GM23338 (cell line): ENCODE measurements at places on chromosomes 7 and 10.

DNA sequence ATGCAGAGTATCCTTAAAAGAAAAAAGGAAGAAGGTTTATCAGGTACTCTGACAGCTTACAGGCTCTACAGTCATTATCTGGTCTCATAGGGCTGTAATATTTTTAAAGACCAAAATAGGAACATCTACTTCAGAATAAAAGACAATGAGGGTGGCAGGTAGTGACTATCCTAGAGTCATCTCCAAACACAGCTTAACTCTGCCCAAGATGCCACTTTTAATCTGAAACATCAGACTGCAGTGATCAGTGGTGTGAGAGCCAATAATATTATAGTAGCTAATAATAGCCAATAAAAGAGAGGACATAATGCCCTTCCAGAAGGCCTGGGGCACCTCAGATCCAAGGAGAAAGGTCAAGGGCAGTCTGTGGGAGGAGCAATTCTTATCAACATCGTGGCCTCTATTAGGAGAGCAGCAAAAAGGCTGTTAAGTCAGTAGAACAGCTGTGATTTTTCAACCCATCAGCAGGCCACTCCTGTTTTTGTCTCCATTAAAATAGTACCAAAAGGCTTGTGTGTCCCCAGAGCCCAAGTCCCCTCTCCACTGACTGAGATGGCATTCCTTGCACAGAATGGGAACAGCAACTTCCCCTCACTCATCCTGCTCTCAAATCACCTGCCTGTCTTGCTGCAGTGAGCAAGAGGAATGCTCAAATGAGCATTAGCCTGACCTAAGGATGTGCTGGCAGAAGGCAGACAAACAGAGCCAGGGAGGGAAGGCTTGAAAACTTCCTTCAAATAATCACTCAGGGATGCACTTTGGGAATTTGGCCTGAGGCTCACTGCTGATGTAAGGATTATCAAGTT is 20.7 kb upstream of the SPOCK2 start:
- H3K27me3 ChIP-seq: no peaks in the 10 kb centered on the region
- H3K27ac ChIP-seq: no peak overlapping the region
- H3K4me1 ChIP-seq: no peaks in the 10 kb centered on the region
- DNase-seq: no peak
- no peaks in the 10 kb centered on the region for H3K36me3 ChIP-seq
- H3K4me3 ChIP-seq: no peak overlapping the region

- DNase-seq: no peak
- H3K27me3 ChIP-seq: no peaks in the 10 kb centered on the region
These were observed 5.8 kb downstream of the PSMA2 start for GRCh38 chr7:42926204-42926603.

DNA sequence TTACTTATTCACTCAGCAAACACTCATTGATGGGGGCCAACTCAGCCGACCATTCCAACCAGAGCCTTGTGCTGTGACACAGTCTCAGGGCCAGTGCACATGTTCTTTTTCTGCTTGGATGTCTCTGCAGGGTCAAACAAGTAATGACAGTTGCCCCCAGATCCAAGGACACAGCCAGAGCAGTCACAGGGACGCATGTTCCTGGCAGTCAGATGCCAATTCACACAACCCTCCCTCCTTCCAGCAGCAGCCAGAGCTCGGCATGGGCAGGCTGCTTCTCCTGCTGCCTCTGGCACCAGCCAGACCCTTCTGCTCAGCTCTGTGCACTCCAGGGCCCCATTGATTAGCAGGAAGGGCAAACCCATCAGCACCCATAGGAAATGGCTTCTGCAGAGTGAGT is 20.3 kb downstream of the DRGX start:
- H3K36me3 ChIP-seq: no peaks in the 10 kb centered on the region
- H3K27ac ChIP-seq: no peak overlapping the region
- H3K4me1 ChIP-seq: no peaks in the 10 kb centered on the region
- no peaks in the 10 kb centered on the region for H3K27me3 ChIP-seq

GRCh38 chr10:119101366-119102098 is 2.4 kb upstream of the DENND10 start:
- H3K27ac ChIP-seq: no peak overlapping the region
- no peak overlapping the region for H3K4me3 ChIP-seq
- H3K4me1 ChIP-seq: no peaks in the 10 kb centered on the region
- H3K36me3 ChIP-seq: no peaks in the 10 kb centered on the region
- no peaks in the 10 kb centered on the region for H3K27me3 ChIP-seq

DNA sequence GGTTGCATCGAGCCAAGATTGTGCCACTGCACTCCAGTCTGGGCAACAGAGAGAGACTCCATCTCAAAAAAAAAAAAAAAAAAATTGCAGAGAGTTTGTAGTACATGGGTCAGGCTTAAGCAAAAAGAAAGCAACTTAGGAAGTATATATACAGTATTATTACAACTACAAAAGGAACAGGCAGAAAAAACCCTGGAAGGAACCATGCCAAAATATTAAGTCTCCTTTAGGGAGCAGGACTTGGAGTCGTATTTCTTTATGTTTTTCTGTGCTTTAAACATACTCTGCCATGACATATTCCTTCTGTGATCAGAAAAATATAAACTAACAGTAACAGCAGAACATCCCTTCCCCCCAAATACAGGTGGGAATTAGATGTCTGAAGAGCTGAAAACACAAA is 144.4 kb downstream of the CUX1 start:
- H3K4me3 ChIP-seq: no peak overlapping the region
- peaks cover 9% of the 10 kb centered on the region for H3K4me1 ChIP-seq
- no peaks in the 10 kb centered on the region for H3K27me3 ChIP-seq
- H3K36me3 ChIP-seq: no peaks in the 10 kb centered on the region
- no peak for DNase-seq

- DNase-seq: no peak
- H3K27ac ChIP-seq: no peak overlapping the region
- H3K36me3 ChIP-seq: no peaks in the 10 kb centered on the region
- H3K27me3 ChIP-seq: no peaks in the 10 kb centered on the region
- no peaks in the 10 kb centered on the region for H3K4me1 ChIP-seq
- H3K4me3 ChIP-seq: no peak overlapping the region
These were observed 371.4 kb downstream of the DNAJB6 start for GRCh38 chr7:157707983-157708918.

DNA sequence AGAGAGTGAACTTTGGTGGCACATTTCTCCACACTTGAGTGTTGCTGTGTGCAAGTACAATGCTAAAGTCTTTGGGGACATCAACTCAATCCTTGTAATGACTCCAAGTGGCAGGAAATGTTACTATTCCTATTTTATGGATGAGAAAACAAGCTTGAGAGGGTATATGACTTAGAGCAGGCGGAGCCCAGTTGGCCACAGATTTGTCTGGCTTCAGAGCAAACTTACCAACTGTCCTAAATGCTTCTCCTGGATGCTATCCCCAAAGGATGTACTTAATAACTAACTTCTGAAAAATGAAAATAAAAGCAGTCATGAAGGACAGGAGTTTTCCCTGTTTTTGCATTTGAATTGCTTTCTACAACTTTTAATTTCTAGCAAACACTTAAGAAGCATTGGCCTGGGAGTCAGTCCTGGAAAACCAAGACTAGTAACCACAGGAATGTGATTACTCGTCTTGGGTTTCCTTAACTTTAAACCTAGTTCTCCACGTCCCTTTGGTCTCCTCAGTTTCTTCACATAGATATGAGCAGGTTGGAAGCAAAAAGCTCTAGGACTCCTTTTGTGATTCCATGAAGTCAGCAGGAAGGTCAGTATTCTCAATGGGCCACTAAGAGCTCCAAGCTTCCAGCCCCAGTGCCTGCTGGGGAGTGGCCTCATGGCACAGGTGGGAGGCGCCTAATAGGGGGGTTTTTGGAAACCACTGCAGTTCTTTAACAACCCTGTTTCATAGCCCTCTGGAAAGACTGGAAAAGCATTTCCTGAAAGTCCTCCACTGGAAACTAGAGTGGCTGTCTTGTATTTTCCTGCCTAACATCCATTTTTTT is 140.8 kb downstream of the GLCCI1 start:
- H3K27me3 ChIP-seq: no peaks in the 10 kb centered on the region
- no peak overlapping the region for H3K4me3 ChIP-seq
- DNase-seq: no peak
- H3K27ac ChIP-seq: no peak overlapping the region

- H3K4me1 ChIP-seq: peaks cover 6% of the 10 kb centered on the region; the same call in 1 of the 2 replicates
- no peaks in the 10 kb centered on the region for H3K27me3 ChIP-seq
- no peak overlapping the region for H3K27ac ChIP-seq
These were observed 3.9 kb downstream of the LSMEM1 start for GRCh38 chr7:112484671-112485167.

GRCh38 chr10:97726636-97727178 is 10.2 kb upstream of the ZFYVE27 start:
- no peaks in the 10 kb centered on the region for H3K36me3 ChIP-seq
- DNase-seq: peak; percentile 92
- H3K4me1 ChIP-seq: no peaks in the 10 kb centered on the region
- peak overlapping the region; percentile 17 for H3K4me3 ChIP-seq

DNA sequence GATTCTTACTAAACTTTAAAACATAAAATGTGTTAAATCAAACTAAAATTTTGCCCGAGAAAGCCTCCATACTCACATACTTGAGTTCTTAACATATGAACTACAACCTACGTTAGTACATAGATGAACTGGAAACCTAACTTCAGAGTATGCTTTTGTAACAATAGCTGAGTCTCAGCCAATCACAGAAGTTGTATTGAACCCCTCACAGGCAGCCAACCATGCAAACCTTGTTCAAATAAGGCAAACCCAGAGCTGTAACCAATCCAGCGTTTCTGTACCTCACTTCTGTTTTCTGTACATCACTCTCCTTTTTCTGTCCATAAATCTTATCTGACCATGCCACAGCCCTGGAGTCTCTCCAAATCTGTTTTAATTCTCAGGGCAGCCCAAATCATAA is 157.3 kb upstream of the COL1A2 start:
- H3K27me3 ChIP-seq: peaks cover 50% of the 10 kb centered on the region
- DNase-seq: no peak
- H3K4me1 ChIP-seq: 0 out of 2 replicates have a peak, but pooled peaks cover 3% of the 10 kb centered on the region
- H3K4me3 ChIP-seq: no peak overlapping the region
- H3K36me3 ChIP-seq: no peaks in the 10 kb centered on the region

GRCh38 chr10:1539216-1539615 is 198.1 kb downstream of the ADARB2 start:
- H3K4me1 ChIP-seq: no peaks in the 10 kb centered on the region
- no peaks in the 10 kb centered on the region for H3K27me3 ChIP-seq
- DNase-seq: no peak
- H3K36me3 ChIP-seq: no peaks in the 10 kb centered on the region

DNA sequence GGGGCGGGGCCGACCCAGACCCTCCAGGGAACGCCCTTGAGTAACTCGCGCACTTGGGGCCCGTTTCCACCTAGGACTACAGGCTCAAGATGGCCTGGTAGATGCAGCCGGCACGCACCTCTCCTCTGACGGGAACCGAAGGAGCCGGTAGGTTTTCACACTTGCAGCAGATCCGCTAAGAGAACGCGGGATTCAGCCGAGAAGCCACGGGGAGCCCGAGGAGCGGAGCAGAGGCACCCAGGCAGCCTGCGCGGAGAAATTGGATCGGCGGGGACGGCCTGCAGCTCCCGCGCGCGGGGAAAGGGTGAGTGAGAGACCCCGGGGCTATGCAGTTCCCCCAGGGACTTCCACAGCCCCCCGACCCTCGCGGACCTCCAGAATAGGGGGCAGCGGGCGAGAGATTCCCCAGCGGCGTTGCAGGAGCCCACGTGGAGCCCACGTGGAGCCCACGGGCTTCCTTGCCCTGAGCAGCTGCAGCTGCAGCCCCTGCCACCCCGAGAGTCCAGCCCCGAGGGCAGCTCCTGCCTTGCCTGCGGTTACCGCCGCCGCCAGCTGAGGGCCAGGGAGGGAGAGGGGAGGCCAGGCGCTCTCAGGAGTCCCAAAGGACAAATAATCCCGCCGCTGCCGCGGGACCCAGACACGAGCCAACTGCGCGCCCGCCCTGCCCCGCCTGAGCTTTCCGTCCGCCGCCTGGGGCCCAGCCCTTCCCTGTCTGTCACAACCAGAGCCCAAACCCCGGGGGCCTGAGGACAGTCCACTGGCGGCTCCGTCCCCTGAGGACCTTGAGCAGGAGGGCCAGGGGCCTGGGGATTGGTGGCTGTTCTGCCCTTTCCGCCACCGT is 13.1 kb downstream of the IFT22 start:
- peaks cover 57% of the 10 kb centered on the region for H3K36me3 ChIP-seq
- DNase-seq: peak; percentile 95
- H3K27ac ChIP-seq: peak overlapping the region; percentile 65
- peak overlapping the region; percentile 97 for H3K4me3 ChIP-seq
- no peaks in the 10 kb centered on the region for H3K27me3 ChIP-seq
- H3K4me1 ChIP-seq: peaks cover 42% of the 10 kb centered on the region

DNA sequence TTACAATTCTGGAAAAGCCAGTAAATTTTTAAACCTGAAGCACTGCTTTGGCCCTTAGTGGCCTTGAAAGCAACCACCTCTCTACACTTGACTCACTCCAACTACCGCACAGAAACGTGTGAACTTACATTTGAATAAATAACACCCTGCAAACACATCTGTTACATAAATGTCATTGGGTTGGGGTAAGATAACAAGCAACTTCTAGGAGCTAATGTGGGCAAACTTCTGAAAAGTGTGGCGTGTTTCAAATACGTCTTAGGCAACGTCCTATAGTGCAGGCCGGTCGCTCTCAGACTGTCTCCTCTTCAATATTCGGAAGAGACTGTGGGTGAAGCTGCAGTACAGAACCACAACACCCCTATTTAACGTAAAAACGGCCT is 474 bp downstream of the ORC5 start:
- DNase-seq: peak; percentile 4
- 0 out of 2 replicates have a peak overlapping the region, but pooled peaks have one; percentile 37 for H3K27ac ChIP-seq
- peaks cover 8% of the 10 kb centered on the region; the same call in 1 of the 2 replicates for H3K4me1 ChIP-seq
- H3K27me3 ChIP-seq: no peaks in the 10 kb centered on the region
- peaks cover 5% of the 10 kb centered on the region for H3K36me3 ChIP-seq
- peak overlapping the region; percentile 80 for H3K4me3 ChIP-seq

GRCh38 chr7:119982884-119983283 is 290.1 kb upstream of the KCND2 start:
- H3K36me3 ChIP-seq: no peaks in the 10 kb centered on the region
- no peaks in the 10 kb centered on the region for H3K27me3 ChIP-seq
- H3K4me3 ChIP-seq: no peak overlapping the region
- no peak for DNase-seq
- H3K27ac ChIP-seq: no peak overlapping the region

DNA sequence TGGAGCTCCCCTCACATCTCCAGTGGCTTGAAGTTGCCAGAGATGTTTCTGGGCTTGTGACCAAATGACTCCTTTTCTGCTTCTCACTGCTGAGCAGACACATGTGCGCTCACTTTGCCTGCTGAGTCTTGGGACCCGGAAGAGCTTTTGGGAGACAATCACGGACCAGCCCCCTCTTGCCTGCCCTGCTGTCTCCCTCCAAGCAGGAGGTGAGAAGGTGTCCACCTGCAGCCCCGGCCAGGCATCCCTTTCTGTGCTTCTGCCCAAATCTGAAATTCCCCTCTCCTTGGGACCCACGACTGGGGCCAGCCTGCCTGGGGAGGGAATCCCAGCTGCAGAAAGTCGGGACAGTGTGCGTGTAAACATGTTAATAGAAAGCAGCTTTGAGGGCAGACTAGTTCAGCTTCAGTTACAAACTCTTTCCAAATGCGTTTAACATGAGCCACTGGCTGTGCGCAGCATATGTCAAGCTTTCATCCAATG is 31.7 kb downstream of the HTRA1 start:
- no peak for DNase-seq
- no peaks in the 10 kb centered on the region for H3K27me3 ChIP-seq
- H3K36me3 ChIP-seq: no peaks in the 10 kb centered on the region
- H3K4me1 ChIP-seq: 0 out of 2 replicates have a peak, but pooled peaks cover 4% of the 10 kb centered on the region
- H3K27ac ChIP-seq: no peak overlapping the region
- no peak overlapping the region for H3K4me3 ChIP-seq
